ENCODE measurements at places on chromosomes 1 and 21.

DNA sequence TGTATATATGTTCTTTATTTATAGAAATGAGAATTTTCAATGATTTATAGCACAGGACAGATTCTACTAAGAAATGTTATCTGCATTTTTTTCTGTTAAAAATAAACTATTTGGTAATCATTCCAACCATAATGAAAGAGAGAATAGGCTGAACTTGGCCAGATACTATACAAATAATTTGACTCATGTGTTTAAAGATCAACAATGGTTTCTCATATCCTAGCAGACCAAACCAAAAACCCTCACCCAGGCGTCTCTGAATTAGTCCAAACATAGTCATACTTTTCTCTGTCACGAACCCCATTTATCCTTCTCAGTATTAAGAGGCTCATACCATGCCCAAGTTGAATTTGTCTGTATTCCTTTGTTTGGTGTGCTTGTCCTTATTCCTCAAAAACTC, 40.3 kb downstream of the RPE65 start:
- no peak for DNase-seq

- no peak for DNase-seq
These were observed 5.0 kb upstream of the ADAMTS1 start for GRCh38 chr21:26850116-26850643.

GRCh38 chr1:11581445-11581991, 72.7 kb downstream of the FBXO2 start:
- DNase-seq: no peak

DNA sequence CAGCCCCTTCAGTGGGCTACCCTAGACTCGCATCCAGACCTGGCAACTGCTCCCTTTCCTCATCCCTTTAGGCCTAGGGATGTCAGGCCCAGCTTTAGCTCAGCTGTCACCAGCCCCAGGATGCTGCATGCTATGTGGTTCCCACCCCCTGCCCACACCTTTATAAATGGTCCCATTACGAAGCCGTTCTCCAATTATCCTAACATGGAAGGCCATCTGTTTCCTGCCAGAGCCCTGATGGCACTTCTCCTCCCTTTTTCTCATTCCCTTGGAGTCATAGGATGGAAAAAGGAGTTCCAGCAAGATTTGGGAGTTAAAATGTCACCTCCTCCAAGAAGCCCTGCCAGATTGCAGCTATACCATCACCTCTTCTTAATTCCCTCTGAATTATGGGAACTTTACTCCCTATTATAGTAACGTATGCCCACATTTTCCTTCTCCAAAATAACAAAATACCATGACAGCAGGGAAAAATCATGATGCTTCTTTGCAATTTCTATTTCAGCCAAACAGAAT, 205.0 kb upstream of the GRIK3 start:
- DNase-seq: no peak

DNA sequence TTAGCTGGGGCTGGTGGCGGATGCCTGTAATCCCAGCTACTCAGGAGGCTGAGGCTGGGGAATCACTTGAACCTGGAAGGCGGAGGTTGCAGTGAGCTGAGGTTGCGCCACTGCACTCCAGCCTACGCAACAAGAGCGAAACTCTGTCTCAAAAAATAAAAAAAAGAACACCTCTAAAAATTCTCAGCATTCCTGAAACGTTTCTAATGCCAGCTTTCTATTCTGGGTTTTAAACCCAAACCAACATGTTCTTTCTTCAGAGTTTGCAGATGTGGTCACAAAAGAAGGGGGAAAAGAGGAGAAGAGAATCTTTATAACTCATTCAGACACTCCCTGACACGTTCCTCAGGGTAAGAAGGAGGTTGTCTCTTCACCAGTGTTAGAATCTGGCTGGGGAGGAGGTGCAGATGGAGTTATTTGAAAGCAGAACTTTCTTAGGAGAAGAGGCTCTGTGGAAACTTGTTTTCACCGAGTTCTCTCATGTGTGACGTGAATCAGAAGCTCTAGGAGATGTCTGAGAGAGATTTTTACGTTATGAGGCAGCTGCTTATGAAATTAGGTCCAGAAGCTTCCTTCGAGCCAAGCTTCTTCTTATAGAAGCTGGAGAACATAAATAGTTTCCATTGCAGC, 17.8 kb upstream of the CNR2 start:
- DNase-seq: no peak

DNA sequence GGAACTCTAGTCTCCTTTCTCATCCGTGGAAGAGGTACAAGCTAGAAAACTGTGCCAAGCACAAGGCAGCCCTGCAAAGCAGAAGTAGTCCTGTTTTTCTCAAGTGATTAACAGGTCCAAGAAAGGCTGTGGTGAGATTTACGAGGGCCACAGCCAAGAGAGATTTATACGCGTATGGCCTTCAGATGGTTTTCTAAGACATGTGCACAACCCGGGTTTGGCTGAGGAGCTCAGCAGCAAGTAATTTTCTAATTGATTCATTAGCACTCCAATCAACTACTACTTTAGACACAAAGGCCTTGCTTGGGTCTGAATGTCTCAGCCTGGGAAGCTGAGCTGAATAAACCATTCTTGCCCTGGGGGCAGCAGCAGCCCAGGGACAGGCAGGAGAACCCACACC, 55.8 kb downstream of the SSBP3 start:
- peak; percentile 13 for DNase-seq
